Thoracic aorta (tissue), 2 donors: ENCODE measurements at places on chromosomes 7 and 10.

DNA sequence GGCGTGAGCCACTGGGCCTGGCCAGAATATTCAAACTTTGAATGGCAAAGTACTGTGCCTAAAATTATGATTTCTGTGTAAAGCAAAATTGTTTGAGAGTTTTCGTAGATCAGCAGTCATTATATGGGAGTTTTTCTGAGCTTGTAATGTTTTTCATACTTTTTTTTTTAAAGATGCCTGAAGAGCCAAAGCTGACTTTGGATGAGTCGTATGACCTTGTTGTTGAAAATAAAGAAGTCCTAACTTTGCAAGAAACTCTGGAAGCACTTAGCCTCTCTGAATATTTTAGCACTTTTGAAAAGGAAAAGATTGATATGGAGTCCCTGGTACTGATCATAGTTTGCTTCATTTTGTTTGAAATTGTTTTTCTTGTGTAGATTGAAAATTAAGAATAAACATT is 26.7 kb downstream of the SEC23IP start:
- no peak for DNase-seq

- DNase-seq: no peak
These were observed 410.3 kb downstream of the TYW1 start for GRCh38 chr7:67406976-67407375.

DNA sequence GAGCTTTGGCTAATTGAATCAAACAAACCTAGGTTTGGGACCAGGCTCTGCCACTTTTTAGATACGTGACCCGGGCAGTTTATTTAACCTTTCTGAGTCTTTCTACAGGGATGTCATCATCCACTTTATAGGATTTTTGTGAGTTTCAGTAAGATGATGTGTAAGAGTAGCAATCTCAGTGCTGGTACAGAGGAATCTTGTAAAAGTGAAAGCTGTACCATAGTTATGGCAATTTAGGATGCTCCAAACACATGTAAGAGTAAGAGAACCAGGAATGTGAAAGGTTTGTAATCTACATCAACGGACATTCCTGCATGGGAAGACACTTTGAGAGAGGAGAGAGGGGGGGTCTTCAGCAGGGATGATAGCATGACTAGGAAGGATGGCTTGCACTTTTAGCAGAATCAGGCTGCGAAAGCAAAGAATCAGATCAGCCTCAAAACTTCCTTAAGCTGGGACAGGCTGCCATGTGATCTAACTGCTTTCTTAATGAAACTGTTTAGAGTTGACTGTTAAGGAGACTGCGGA is 968 bp downstream of the NOLC1 start:
- no peak for DNase-seq

- DNase-seq: no peak
These were observed 31.3 kb upstream of the INSYN2A start for GRCh38 chr10:127227663-127228062.

DNA sequence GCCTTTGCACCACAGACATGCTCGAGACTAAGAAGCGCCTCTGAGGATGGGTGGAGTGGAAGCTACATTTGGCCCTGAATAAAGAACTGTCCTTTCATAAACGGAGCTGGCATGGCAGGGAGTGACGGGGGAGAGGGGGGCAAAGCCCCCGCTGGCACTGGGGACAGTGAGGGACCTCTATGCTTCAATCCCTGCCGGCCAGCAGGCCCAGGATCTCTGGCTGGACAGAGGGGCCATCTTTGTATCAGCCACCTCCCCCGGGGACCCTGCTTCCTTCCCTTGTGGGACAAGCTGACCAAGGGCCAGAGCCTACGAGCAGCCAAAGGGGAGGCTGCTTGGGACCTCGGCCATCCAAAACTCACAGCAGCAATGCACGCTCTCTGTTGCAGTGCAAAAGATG is 28.2 kb upstream of the ECHDC3 start:
- DNase-seq: no peak

DNA sequence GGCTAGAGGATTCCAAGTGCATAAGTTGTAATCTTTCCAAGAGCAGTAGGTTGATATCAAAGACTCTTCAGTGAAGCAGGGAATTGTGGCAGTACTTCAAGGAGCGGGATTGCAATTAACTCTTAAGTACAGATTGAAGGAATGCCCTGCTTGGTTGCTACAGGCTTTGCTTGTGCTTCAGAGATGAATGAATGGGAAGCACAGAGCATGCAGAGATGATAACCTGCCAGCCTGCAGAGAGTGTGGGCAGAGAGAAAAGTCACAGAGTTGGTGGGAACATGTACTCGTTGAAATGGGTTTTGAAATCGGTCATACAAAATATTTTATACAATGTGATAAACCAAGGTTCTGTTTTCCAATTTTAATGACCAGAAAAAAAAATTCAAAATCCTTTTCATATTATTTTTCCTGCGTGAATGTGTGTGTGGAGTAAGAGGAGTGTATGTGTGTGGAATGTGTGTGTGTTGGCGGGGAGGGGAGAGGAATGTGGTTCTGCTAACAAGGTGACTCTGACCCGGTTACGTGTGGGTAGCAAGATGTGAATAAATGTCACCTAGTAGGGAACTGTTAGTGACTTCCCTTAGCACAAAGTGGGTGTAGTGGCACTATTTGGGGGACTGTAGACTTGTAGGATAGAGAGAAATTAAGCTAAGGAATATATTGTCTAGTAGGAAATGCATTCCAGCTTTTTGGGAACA is 697.8 kb downstream of the GATA3 start:
- no peak for DNase-seq

GRCh38 chr10:114953047-114953446 is 15.1 kb downstream of the TRUB1 start:
- DNase-seq: no peak
